Fibroblast of skin of right biceps (primary cell): ENCODE measurements at places on chromosomes 5 and 9.

GRCh38 chr5:749101-749670, 35.3 kb downstream of the ZDHHC11B start:
- DNase-seq = no peak

DNA sequence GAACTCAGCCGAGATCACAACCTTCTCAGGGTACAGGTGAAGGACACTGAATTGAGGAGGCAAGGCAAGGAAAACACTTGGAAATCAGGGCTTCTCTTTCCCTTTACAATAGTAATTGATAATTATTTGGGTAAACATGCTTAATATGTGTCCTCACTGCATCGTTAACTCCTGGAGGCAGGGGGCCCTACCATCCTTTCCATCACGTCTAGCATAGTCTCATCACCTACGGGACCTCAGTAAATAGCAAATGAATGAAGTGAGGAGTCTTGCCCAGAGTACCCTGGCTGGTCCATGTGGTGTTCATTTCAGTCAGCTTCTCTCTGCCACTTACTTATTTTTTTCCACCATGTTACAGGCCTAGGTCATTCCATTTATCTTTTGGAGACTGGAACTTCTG, 2.3 kb downstream of the F2RL1 start:
- DNase-seq = no peak

GRCh38 chr5:108515517-108516105, 133.7 kb upstream of the FBXL17 start:
- DNase-seq = peak; percentile 6

- DNase-seq = peak; percentile 59
These were observed 4.9 kb downstream of the FRMD3 start for GRCh38 chr9:83533296-83533695.

DNA sequence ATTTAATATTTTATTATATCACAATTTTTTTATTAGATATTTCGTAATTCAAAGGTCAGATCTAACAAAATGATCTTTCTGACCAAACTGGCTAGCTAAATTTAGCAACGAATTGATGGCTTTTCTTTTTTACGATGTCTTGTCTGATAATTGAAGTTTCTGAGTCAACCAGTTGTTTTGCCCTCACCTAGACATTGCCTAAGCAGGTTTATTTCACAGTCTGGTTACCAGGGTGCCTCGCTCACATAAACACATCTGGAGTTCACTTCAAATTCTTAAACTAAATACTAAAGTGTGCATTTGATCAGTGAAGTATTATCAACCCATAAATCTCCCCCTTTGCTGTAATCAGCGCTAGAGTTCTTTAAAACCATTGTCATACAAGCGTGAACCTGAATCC, 448.3 kb downstream of the TLE4 start:
- DNase-seq = no peak

DNA sequence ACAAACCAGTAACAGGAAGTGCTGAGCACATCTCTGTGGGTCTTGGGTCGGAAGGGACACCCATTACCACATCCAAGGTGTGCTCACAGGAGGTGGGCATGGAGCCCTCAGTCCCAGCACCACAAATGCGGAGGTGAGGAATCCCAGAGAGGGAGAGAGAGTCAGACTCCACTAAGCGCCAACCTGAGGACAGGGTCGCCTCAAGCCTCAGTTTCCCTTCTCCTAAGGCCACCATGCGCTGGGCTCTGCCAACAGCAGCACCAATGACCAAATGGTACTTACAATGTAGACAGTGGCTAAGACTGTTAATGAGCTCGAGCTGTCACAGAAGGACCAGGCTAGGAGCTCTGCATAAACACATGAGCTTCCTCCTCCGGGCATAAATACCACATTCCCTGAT, 43.1 kb downstream of the BICD2 start:
- no peak for DNase-seq

- DNase-seq = no peak
These were observed 7.8 kb upstream of the MSANTD3 start for GRCh38 chr9:100419166-100419565.

GRCh38 chr9:126652140-126652582, 38.4 kb downstream of the LMX1B start:
- no peak for DNase-seq

DNA sequence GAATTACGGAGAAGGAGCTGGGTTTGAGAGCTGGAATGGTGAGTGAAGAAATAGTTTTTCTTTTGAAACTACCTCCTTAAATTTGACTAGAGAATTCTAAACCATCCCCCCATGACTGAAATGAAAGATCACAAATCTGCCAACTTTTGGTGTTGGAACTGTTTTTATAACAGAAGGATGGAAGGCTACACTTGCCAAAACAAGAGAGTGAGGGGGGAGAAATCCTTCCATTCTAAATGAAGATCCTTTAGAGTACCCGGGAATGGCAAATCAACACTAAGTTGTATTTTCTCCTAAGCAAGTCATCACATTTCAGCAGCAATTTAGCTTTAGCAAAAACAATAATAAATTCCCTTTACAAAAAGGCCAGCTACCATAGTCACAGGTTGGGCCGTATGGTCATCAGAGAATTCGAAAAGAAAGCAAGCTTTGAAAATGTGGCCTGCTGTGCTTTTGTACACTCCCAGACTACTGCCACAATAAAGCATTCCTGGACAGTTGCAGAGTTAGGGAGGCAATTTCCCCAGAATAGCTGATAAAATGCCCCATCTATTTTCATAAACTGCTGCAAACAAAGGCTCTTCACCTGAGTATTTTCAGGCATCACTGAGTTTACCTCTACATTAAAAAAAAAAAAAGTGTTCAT, 25.0 kb upstream of the FREM1 start:
- no peak for DNase-seq

GRCh38 chr5:10778179-10778910, 17.3 kb upstream of the DAP start:
- no peak for DNase-seq

GRCh38 chr9:81083067-81083466, 606.3 kb downstream of the TLE1 start:
- peak; percentile 33 for DNase-seq

DNA sequence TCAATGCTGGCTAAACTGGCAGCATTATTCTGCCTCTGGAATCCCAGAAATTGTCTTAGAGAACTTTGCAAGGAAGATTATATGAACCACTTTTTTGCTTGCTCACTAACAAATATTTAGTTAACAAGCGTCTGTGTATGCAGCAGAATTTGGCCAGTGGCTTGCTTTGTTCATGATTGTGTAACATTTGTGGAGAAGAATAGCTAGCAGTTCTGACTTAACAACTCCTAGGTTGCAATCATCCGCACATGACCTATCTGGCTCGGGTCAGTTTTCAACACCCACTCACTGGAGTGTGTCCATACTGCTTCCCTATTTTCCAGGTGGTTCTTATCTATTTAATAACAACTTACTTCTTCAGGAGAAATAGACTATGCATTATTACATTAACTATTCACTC, 98.5 kb downstream of the SNX18 start:
- peak; percentile 33 for DNase-seq

GRCh38 chr5:154249826-154250225, 59.3 kb downstream of the GALNT10 start:
- DNase-seq = no peak
